Stimulated activated CD8-positive, alpha-beta memory T cell treated with anti-CD3 and anti-CD28 coated beads, Interleukin-15, amount 100 ng/mL, for 4 hours (primary cell): ENCODE measurements at places on chromosomes 6 and 20.

DNA sequence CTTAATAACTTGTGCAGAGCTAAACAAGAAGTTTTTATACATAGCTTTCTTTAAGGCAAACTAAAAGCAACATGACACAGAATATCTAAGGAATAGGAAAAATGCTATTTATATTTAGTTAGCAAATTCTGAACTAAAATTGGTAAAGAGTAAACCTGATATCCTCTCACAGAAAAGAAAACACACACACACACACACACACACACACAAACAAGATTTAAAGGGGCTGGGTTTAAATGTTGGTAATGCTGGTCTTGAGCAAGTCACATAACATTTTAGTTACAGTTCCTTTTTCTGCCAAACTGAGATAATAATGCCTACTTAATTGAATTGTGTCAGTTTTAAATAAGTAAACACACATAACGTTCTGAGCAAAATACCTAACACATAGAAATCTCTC lies 1.6 kb downstream of the TRDN start:
- no peak for DNase-seq

DNA sequence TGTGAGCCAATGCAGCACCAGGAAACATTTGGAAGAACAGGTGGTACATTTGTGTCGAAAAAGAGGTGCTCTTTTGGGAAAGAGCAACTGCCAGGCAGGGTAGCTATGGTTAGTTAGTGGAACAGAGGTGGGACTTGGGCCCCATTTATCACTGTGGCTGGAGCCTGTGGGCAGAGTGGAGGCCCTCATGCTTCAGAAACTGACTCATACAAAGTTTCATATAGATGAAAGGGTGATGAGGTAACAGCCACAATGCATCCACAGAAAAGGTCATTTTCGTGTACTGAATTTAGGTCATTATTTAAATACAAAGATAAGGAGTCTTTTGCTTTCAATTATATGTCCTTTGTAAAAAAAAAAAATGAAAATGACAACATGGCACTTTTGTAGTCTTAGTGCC lies 76.4 kb upstream of the HS3ST5 start:
- DNase-seq = no peak

- DNase-seq = no peak
Measured at GRCh38 chr6:33306356-33306755, 7.5 kb downstream of the TAPBP start.

- no peak for DNase-seq
Measured at GRCh38 chr6:164453835-164454234, 855.6 kb downstream of the C6orf118 start.

DNA sequence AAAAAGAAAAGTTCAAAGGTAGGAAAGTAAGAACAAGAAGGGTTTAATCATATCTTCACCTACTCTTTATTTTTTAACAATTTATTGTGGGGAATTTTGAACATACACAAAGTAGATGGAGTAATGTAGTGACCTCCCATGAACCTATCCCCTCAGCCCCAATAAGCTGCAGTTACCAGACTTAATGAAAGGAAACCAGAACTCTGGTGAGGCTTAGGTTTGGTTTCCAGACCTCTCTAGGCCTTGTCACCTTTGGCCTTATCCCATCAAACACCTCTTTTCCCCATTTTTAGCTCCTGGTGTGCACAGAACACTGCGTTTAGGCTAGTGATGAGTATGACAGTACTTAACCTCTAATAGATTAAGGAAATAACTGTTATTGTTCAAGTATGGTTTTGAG lies 42.0 kb downstream of the CBFA2T2 start:
- DNase-seq = no peak

DNA sequence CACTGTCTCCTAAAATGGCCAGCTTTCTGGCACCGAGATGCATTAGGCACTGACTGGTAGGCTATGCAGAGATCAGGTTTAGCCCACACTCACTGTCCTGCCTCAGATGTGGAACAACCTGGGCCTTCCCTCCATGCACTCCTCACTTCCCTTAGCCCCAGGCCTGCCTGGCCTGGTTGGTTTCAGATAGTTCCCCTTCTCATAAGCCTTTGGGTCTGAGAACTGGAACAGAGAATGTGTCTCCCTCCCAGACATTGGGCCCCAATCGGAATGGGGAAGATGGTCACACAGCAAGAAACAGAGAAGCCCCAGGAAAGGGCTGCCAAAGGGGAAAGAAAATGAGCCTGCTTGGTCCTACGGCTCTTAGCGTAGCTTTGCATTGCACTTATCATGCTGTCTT lies 762.1 kb upstream of the CHD6 start:
- no peak for DNase-seq

- no peak for DNase-seq
Measured at GRCh38 chr6:149895833-149896271, 2.1 kb downstream of the RAET1E start.

DNA sequence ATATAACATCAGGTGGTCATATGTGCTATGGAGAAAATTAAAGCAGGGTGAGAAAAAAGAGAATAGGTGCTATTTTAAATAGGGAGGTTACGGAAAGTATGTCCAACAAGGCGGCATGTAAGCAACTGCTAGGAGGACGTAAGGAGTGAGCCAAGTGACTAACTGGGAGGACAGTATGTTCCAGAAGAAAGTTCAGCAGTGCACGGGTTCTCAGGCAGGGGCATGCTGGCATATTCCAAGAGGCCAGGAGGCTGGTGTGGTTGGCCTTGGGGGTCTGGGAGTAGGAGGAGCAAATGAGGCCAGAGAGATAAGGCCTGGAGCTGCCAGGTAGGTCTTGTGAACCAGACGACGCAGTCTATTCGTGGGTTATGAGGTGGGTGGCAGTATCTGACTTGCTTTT lies 112.4 kb downstream of the ARMC2 start:
- no peak for DNase-seq

- DNase-seq = no peak
Measured at GRCh38 chr6:127202676-127203075, 64.0 kb upstream of the RNF146 start.
